Stomach (tissue), 19 donors: ENCODE measurements at places on chromosomes 12 and 14. TPM values are rescaled to one million over a fixed set of nuclear protein-coding genes. Genes with fewer than 3 reads are reported as not detected.

GRCh38 chr12:102966200-102966863 lies 8.9 kb downstream of the ASCL1 start:
- DNase-seq: no peak
- H3K4me3 ChIP-seq: no peak overlapping the region
- no peak overlapping the region for H3K27ac ChIP-seq

- no peak overlapping the region for H3K27ac ChIP-seq
- peaks cover 11% of the 10 kb centered on the region for H3K4me1 ChIP-seq
- H3K4me3 ChIP-seq: no peak overlapping the region
- DNase-seq: no peak
Observed at GRCh38 chr12:6896846-6897435, 7.7 kb upstream of the LRRC23 start.

The KCNMB4 gene
- 1.6 TPM for polyA plus RNA-seq

- H3K36me3 ChIP-seq: no peaks in the 10 kb centered on the region
- H3K27ac ChIP-seq: no peak overlapping the region
- H3K4me3 ChIP-seq: no peak overlapping the region
- H3K4me1 ChIP-seq: no peaks in the 10 kb centered on the region
- DNase-seq: no peak
Observed at GRCh38 chr14:100628225-100628624, 41.0 kb upstream of the BEGAIN start.

DNA sequence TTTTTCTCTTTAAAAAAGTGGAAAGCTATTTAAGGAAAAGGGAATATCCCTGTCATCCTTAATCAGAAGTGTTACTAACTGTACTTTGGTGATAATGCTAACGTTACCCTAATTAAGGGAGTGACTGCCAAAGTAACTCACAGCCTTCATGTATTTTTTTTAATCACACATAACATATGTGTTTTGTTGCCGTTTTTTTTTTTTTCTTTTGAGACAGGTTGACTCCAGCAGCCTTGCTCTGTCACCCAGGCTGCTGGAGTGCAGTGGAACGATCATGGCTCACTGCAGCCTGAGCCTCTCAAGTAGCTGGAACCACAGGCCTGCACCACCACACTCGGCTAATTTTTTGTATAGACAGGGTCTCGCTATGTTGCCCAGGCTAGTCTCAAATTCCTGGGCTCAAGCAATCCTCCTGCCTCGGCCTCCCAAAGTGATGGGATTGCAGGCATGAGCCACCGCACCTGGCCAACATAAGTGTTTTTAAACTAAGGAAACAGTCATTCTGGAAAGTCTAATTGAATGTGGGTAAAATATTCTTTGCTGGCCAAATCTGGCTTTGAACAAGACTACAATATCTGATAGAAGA lies 56.5 kb downstream of the HECTD4 start:
- DNase-seq: no peak
- no peak overlapping the region for H3K4me3 ChIP-seq
- no peaks in the 10 kb centered on the region for H3K36me3 ChIP-seq
- H3K4me1 ChIP-seq: peaks cover 63% of the 10 kb centered on the region

GRCh38 chr14:22332686-22333421 lies 256.2 kb downstream of the DAD1 start:
- H3K4me3 ChIP-seq: no peak overlapping the region
- no peak overlapping the region for H3K27ac ChIP-seq
- H3K27me3 ChIP-seq: no peaks in the 10 kb centered on the region
- peaks cover 23% of the 10 kb centered on the region for H3K4me1 ChIP-seq
- H3K36me3 ChIP-seq: no peaks in the 10 kb centered on the region

The DHRS1 gene
- polyA plus RNA-seq: 20.1 TPM

The PTPRO gene
- 0.35 TPM for polyA plus RNA-seq

DNA sequence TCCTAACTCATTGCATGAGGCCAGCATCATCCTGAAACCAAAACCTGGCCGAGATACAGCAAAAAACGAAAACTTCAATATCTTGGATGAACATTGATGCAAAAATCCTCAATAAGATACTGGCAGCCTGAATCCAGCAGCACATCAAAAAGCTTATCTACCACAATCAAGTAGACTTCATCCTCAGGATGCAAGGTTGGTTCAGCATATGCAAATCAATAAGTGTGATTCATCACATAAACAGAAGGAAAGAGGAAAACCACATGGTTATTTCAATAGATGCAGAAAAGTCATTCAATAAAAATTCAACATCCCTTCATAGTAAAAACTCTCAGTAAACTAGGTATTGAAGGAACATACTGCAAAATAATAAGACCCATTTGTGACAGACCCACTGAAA lies 56.5 kb upstream of the PPFIA2 start:
- H3K4me1 ChIP-seq: no peaks in the 10 kb centered on the region
- no peak for DNase-seq
- no peak overlapping the region for H3K27ac ChIP-seq

DNA sequence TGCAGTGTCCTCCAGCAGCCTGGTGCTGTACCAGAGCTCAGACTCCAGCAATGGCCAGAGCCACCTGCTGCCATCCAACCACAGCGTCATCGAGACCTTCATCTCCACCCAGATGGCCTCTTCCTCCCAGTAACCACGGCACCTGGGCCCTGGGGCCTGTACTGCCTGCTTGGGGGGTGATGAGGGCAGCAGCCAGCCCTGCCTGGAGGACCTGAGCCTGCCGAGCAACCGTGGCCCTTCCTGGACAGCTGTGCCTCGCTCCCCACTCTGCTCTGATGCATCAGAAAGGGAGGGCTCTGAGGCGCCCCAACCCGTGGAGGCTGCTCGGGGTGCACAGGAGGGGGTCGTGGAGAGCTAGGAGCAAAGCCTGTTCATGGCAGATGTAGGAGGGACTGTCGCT lies 15.2 kb downstream of the C12orf43 start:
- DNase-seq: no peak
- H3K4me1 ChIP-seq: peaks cover 47% of the 10 kb centered on the region
- H3K36me3 ChIP-seq: peaks cover 60% of the 10 kb centered on the region
- H3K27me3 ChIP-seq: no peaks in the 10 kb centered on the region
- H3K27ac ChIP-seq: peak overlapping the region; percentile 3
- no peak overlapping the region for H3K4me3 ChIP-seq

DNA sequence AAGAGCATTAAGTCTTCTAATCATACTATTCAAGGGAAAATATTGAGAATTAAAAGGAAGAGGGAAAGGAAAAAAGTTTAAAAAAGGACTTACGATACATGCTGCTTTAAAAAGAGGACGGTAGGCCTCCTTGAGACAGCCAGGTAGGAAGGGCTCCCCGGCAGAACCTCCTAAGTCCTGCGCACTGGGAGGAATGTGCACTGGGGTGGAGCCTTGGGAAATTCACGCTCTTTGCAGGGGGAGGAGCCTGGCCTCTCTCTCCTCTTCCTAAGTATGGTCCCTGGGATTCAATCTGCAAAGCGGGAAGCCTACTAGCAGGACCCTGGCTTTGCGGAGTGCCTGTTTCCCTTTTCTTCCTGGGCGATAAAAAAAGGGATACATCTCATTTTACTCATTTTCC lies 553.0 kb downstream of the RPS29 start:
- H3K4me3 ChIP-seq: no peak overlapping the region
- no peaks in the 10 kb centered on the region for H3K4me1 ChIP-seq
- DNase-seq: no peak
- no peaks in the 10 kb centered on the region for H3K36me3 ChIP-seq

- peaks cover 37% of the 10 kb centered on the region for H3K4me1 ChIP-seq
- H3K27ac ChIP-seq: no peak overlapping the region
- no peaks in the 10 kb centered on the region for H3K27me3 ChIP-seq
- H3K4me3 ChIP-seq: no peak overlapping the region
- H3K36me3 ChIP-seq: no peaks in the 10 kb centered on the region
- DNase-seq: peak; percentile 81
Observed at GRCh38 chr12:42129595-42130204, 15.0 kb downstream of the GXYLT1 start.

The KRT6C gene
- 0.31 TPM for polyA plus RNA-seq

DNA sequence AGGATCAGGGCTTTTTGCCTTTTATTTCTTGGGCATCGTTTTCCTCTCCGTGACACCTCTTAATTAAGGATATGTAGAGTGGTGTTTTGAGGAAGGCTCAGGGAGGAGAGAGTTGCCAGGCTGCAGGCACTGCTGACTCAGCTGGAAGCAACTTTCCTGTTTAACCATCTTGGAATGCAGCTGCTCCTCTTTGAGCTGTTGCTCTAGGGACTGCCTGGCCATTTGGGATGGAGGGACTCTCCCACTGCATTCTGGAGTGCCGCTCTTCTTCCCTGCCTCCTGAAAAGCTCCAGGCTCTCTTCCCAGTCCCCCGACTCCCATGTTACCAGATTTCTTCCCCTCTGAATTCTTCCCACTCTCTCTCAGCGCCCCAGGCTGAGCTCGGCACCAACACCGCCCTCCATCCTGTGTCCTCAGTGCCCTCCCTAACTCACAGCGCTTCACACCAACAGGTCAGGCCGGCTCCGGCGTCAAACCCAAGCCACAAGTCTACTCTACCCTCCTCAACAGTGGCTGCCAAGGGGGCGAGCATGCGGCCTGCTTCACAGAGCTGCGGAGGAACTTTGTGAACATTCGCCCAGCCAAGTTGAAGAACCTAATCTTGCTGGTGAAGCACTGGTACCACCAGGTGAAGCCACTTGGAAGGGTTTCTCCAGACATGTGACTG lies 5.9 kb downstream of the OAS3 start:
- no peak overlapping the region for H3K27ac ChIP-seq
- H3K4me3 ChIP-seq: no peak overlapping the region
- DNase-seq: no peak
- H3K36me3 ChIP-seq: peaks cover 63% of the 10 kb centered on the region
- no peaks in the 10 kb centered on the region for H3K27me3 ChIP-seq

The CBLN3 gene
- 0.81 TPM for polyA plus RNA-seq

DNA sequence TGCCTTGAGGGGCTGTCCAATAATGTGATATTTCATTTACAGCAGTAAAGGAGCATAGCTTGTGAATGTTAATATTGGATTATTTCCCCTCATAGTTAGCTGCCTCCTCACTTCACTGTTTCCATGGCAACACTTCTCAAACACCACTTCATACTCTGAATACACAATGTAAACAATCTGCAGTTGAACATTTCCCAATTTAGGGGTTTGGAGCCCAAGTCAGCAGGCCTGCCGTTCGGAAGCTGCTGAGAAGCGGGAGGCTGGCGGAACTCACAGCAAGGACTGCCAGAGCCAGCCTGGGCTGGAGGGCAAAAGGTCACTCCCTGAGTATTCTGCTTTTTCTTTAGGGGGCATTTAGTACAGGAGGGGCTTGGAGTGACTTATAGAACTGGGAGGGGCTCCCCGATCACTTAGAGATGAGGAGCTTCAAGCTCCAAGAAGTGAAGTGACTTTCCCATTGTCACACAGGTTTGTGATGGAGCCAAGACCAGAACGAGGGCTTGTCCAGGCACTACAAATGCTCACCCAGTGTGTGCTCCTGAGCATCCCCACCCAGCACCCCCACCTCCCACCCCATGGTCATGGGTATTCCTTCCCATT lies 12.1 kb upstream of the SLC24A4 start:
- no peak overlapping the region for H3K4me3 ChIP-seq
- H3K27ac ChIP-seq: no peak overlapping the region
- no peaks in the 10 kb centered on the region for H3K4me1 ChIP-seq
- H3K36me3 ChIP-seq: no peaks in the 10 kb centered on the region

DNA sequence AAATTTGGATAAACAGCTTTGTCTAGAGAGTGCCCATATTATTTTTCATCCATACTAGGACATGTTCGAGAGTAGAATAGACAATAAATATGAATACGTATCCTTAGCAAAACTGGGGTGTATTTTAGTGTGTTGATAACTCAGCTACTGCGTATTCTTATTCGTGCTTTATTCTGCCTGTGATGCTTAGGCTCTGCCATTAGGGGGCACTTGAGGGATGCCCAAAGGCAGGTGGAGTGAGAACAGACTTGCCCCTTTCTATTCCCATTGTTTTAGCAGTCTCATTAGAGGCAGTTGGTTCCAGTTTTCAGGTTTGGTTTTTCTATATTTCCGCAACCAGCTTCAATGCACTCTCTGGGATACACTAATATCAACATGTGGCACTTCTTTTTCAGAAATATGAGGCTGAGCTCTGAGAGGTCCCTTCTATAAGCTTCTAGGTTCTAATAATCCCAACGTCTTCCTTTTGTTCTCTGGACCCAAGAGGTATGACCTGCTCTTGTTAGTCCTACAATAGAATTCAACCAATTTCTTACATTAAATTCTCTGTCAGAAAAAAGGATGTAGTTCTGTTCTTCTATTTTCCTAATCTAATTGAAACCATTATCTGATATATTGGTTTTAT lies 985.7 kb upstream of the FBXO33 start:
- H3K4me3 ChIP-seq: no peak overlapping the region
- H3K27me3 ChIP-seq: no peaks in the 10 kb centered on the region
- no peaks in the 10 kb centered on the region for H3K4me1 ChIP-seq
- peak; percentile 25 for DNase-seq

GRCh38 chr12:45762185-45763110 lies 32.9 kb downstream of the ARID2 start:
- H3K4me3 ChIP-seq: no peak overlapping the region
- peak; percentile 79 for DNase-seq
- H3K36me3 ChIP-seq: no peaks in the 10 kb centered on the region
- H3K27ac ChIP-seq: no peak overlapping the region
- H3K4me1 ChIP-seq: no peaks in the 10 kb centered on the region

DNA sequence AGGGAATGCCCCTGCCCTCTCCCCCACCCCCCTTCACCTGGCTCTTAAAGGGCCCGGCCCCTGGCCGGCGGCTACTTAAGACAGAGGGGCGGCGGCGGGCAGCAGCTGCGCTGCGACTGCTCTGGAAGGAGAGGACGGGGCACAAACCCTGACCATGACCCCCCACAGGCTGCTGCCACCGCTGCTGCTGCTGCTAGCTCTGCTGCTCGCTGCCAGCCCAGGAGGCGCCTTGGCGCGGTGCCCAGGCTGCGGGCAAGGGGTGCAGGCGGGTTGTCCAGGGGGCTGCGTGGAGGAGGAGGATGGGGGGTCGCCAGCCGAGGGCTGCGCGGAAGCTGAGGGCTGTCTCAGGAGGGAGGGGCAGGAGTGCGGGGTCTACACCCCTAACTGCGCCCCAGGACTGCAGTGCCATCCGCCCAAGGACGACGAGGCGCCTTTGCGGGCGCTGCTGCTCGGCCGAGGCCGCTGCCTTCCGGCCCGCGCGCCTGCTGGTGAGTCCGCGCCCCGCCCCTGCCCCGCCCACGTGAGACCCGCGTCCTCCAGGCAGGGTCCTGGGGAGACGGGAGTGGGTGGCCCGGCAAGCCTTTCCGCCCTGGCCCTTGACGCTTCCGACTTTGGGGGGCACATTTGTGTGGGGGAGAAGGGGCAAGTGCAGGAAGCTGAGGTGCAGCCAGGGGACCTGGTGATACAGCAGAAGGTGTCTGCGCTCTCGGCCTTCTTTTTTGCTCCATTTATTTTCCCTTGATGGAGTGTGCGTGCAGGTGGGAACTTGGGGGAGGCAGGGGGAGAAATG lies at the start of gene IGFBP6:
Gene IGFBP6, plus strand, starts transcription at position 104 of the 790 bp plus-strand sequence. Its CDS starts 51 bp downstream, at position 155.
- peaks cover 26% of the 10 kb centered on the region for H3K4me1 ChIP-seq
- peak; percentile 55 for DNase-seq
- peak within 1 kb of the TSS; percentile 51 for H3K4me3 ChIP-seq
- H3K27me3 ChIP-seq: peaks cover 22% of the 10 kb centered on the region

The OR4M1 gene
- polyA plus RNA-seq: not detected

GRCh38 chr14:23568600-23569331 lies 1.2 kb upstream of the AP1G2 start:
- H3K4me3 ChIP-seq: no peak overlapping the region
- DNase-seq: no peak
- peak overlapping the region; percentile 79 for H3K27ac ChIP-seq
- H3K4me1 ChIP-seq: peaks cover 18% of the 10 kb centered on the region
- H3K27me3 ChIP-seq: peaks cover 31% of the 10 kb centered on the region

The STAC3 gene
- 1.3 TPM for polyA plus RNA-seq
